ENCODE measurements at places on chromosomes 13 and 19.

- no peak for DNase-seq
Observed at GRCh38 chr19:1854542-1855039, 6.3 kb upstream of the REXO1 start.

DNA sequence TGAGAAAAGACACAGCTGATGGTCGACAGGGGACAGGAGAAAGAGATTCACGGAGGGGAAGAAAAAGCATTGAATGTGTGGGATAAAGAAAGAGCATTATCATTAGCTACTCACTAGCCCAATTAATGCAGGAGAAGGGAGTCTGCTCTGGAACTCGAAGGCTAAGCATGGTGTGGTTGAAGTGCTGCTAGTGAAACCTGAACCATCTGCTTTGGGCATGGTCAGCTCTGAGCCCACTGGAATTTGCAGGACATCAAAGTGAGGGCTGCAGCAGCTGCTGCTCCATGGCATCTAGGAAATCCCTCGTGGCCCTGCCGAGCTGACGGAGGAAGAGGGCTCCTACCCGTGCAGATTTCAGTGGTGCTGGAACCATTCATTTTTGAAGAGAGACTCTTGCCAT is 320.3 kb downstream of the ATP8A2 start:
- DNase-seq: no peak

DNA sequence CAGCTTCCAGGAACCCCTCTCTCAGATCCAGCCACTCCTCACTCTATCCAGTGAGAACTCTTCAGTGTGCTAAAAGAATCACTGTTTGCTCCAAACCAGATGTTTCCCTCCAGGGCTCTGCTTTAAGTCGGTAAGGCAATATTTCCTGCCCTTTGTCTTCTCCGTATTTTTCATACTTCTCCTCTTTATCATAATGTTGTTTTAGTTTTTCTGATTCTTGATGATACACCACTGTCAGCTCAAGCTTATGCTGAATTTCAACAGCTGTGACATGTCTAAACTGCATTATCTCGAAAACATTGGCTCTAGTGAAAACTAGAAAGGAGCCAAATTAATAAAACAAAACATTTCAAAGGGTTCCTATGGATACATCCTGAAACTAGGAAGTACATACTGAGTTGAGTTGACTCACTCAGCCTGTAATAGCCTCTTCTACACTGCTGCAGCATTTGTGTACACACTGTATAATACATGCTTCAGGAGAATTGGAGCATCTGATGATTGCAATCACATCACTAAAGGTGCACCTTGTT is 39.8 kb downstream of the GPR180 start:
- no peak for DNase-seq

- DNase-seq: no peak
Observed at GRCh38 chr13:71524613-71525304, 342.2 kb downstream of the DACH1 start.

GRCh38 chr19:5824751-5825150 is 14.8 kb downstream of the FUT6 start:
- DNase-seq: no peak

DNA sequence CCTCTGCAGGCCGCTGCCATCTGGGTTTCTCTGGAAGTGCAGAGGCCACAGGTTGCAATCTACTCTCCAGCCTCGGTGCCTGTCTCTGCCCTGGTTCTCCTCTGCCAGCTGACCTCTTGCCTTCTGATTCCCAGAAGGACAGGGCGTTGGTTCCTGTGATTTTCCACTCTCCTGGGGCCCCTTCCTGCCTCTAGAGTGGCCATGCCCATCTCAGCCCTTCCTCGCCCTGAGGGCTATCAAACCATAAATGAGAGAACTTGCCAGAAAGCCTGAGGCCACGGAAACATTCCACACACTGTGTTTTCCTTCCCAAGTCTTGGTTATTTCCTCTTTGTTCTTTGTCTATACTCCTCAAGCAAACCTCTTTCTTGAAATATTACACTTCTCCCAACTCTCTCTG is 146.2 kb downstream of the SHISA2 start:
- DNase-seq: no peak

- no peak for DNase-seq
Observed at GRCh38 chr13:51806566-51806965, 2.6 kb upstream of the DHRS12 start.

- no peak for DNase-seq
Observed at GRCh38 chr19:7113233-7113632, 43.7 kb downstream of the ZNF557 start.

All from stimulated activated CD8-positive, alpha-beta memory T cell treated with anti-CD3 and anti-CD28 coated beads, Interleukin-7, amount 100 ng/mL, for 48 hours (primary cell).